CD4-positive, CD25-positive, alpha-beta regulatory T cell (primary cell): ENCODE measurements at places on chromosomes 3 and 15.

DNA sequence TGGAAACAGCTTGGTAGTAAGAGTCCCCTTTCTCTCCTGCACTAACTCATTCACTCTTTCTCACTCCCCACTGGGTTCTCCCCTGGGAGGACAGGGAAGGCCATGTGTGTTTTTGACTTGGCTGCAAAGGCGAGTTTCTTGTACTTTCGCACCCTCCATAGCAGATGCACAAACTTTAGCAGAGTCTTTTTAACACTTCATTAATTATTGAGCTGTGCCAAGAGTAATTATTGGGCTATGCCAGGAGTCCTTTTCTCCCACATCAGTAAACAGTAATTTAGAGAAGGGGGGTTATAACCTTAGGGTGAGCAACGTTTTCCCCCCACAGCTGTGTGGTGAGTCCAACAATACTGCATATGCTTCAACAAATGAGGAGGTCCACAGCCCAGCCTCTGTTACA is 224.4 kb upstream of the ATP11B start:
- no peak for DNase-seq

DNA sequence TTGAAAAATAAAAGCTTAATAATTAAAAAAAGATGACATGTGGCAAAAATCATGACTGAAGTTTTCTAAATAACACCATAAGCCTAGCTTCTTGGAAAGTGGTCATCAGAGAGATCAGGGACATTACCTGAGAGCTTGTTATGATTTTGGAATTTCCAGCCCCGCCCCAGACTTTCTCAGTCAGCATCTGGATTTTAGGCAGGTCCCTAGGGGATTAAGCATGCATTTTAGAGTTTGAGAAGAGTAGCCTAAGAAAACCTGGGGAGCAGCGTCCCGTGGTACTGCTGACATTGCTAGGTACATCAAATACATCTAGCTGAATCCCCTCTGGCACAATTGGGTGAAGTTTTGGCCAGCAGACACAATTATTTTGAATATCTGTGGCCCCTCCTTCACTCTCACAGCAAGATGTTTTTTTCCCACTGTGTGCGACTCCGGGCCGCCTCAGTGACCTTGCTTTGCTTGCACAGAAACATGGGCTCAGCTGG is 58.7 kb upstream of the MEF2A start:
- no peak for DNase-seq

GRCh38 chr3:74443102-74443501 is 171.4 kb downstream of the CNTN3 start:
- no peak for DNase-seq

DNA sequence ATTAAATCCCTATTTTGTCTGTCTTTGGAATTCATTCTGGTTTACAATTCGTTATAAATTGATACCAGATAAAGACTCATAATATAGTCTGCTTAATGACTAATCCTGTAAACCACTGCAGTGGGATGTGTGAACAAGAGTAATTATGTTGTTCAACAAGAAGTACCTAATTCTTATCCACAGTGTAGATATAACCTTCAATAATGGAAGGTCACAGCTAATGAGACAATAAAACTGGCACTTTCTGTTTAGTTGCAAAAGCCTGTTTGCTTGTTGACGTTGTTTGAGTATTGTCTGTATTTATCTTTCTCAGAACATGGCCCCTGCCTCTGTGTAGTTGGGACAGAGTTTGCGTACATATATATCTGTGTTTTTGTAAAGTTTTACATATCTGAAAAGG is 26.7 kb downstream of the PIAS1 start:
- DNase-seq = no peak

DNA sequence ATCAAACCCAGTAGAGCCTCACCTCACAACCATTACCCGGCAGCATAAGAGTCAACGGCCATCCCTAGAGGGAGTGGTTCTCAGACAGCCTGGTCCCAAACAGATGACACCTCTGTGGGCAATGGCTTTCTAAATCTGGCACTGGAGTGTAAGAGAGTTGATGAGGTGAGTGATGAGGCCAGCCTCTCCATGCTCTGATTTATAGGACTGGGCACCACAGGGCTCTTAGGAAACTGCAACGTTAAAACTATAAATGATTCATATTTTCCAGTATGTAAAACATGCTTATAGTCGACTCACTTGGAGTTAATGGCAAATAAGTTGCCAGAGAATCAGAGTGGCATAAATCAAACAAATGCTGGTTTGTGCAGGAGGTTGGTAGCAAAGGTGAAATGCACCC is 187.7 kb downstream of the GREM1 start:
- DNase-seq = no peak

DNA sequence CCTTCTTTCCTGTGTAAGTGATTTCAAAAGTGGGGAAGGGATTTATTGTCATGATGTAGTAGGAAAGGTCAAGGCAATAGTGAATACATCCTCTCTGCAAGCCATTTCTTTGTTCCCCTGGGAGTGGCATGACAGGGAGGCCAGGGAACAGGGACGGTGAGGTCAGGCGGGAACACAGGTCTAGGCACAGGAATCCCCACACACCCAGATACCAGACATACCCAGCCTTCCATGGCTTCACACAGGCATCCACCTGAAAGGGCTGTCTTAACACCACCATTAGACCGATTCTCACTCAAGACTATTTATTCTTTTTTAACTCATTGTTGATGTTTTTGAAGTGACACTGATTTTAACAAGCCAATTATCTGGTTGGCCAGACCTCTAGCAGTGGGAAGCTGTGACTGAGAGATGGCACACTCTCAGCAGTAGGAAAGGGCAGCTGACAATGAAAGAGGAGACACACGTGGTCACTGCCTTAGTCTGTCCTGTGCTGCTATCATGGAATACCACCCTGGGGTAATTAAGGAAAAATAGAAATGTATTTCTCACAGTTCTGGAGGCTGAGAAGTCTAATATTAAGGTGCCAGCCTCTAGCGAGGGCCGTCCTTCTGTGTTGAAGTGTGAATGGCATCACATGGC is 74.6 kb upstream of the MYZAP start:
- DNase-seq = no peak
